ENCODE measurements at places on chromosomes 6 and 20.

GRCh38 chr6:137871291-137871690 lies 4.2 kb downstream of the TNFAIP3 start:
- DNase-seq = no peak

DNA sequence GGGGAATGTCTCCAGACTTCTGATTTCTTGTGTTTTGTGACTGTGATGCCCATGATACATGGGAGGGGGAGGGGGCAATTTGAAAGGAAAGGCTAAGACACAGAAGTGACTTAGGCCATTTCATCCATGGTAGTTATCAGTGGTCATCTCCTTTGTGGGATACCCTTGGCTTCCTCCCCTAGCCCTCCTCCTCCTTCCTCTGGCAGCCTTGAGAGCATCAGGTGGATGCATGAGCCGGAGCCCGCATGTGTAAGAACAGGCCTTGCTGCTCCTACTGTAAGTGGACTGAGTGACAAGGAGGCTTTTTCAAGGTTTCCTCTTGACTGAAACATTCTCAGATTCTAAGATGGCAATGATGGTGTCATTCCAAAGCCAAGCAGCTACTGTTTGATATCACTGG lies 874 bp downstream of the CD83 start:
- no peak for DNase-seq

DNA sequence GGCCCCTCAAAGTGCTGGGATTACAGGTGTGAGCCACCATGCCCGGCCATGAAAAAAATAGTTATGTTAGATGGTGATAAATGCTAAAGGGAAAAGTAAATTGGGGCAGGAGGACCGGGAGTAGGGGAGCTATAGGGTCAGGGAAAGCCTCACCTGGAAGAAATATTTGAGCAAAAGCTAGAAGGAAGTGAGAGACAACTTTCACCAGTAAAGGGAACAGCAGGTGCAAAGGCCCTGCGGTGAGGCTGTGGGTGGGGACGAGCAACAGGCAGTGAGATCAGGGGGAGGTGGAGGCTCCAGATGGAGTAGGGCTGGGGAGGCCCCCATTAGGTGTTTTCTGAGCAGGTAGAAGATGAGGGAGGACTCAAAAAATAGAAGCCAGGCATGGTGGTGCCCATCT lies 16.0 kb downstream of the BCAS4 start:
- no peak for DNase-seq

DNA sequence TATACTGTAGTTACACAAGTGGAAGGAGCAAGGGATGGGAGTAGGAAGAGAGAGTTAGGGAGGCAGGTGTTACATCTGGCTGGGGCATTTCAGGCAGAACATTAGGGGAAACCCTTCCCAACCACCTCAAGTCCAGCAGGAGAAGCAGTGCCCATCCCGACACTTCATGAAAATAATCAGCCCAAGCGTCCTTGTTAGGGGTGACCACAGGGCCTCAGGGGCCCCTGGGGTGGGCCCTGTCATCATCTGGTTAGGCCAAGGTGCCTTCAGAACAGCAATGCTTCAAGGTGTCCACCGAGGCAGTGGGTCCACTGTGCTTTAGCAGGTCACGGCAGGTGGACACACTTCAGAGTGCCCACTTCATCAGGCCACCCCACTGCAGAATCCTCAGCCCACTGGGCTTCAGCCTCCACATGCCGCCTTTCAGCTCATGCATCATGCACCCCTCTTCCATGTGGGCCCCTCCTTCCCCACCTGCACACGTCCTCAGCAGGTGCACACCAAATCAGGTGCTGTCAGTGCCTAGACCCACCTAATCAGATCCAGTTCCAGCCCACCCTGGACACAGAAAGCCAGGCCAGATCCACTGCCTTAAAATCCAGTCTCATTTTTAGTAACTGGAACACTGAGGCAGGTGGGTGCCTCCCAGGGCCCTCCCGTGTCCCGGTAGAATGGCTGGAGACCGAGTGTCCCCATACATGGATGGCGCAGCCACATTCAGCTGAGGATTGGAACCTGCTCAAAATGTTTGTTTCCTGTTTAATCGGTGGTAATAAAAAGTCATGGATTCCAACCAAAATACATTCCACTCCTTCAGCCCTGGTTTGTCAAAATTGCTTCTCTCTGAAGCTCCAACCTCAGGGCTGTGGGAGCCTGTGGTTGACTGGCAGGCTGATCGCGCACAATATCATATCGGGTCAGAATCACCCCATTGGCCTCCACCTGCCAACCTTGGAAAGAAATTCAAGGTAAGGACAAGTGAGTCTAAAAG lies 99.5 kb downstream of the ANKRD60 start:
- no peak for DNase-seq

DNA sequence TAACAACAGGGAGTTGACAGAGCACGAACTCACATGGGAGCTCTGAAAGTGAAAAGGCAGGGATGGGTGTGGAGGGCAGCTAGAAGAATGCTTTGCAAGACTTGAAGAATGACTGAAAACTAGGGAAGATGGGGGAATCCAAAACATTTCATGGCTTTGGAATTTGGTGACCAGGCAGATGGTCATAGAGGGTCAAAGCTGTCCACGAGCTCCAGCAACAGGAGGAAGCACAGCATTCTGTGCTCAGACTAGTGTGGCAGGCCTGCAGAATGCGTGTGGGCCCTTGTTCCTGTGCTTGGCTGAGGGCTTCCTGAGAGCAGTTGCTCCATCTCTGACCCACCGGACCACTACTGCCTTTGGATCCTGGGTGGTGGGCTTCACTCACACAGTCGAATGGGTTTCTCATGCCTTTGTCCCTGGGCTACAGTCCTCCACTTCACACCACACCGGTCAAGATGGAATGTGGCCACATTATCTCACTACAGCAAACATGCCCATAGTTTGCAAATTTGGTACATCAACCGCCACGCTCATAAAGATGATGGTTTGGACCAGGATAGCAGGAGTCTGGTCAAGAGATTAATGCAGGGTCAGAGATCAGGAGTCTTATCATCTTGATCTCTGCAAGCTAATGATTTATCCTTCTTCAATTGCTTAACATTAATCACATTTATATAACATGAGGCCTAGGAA lies 100.7 kb downstream of the SGK1 start:
- no peak for DNase-seq
